ENCODE measurements at places on chromosomes 5 and 9. TPM values are rescaled to one million over a fixed set of nuclear protein-coding genes. Genes with fewer than 3 reads are reported as not detected.

Gene SLC6A19
- total RNA-seq, result not detected

Gene SLC46A2
- total RNA-seq, result not detected

Gene WDR31
- total RNA-seq, result 2.1 TPM

Gene SPINK4
- not detected for total RNA-seq

- H3K27me3 ChIP-seq, result no peaks in the 10 kb centered on the region
- no peak overlapping the region for H3K27ac ChIP-seq
- no peaks in the 10 kb centered on the region for H3K4me1 ChIP-seq
- H3K4me3 ChIP-seq, result no peak overlapping the region
Observed at GRCh38 chr5:134127376-134127861, 12.9 kb downstream of the TCF7 start.

- no peaks in the 10 kb centered on the region for H3K27me3 ChIP-seq
- no peak overlapping the region for H3K4me3 ChIP-seq
- no peaks in the 10 kb centered on the region for H3K36me3 ChIP-seq
- DNase-seq, result no peak
- H3K27ac ChIP-seq, result no peak overlapping the region
Observed at GRCh38 chr5:154010660-154011059, 28.1 kb downstream of the FAM114A2 start.

DNA sequence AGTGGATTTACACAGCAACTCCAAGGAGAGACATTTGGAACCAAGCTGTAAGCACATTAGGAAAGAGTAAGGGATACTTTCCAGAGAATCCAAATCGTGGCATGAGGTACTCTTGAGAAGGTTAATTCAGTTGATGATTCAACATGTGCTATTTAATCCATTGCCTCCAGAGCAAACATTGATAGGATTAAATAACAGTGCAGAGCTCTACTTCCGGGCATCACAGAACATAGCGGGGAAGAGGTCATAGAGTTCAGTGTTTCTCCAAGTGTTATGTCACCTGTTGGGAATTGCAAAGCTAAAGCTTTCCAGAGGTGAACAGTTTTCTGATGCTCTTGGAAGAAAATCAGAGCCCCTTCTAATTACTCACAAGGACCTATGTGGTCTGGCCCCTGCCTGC, 127.5 kb downstream of the PPP2R2B start:
- no peak for DNase-seq
- H3K27me3 ChIP-seq, result no peaks in the 10 kb centered on the region
- H3K27ac ChIP-seq, result no peak overlapping the region
- H3K4me3 ChIP-seq, result no peak overlapping the region
- no peaks in the 10 kb centered on the region for H3K4me1 ChIP-seq

GRCh38 chr5:142024771-142025304, 12.0 kb upstream of the GNPDA1 start:
- DNase-seq, result peak; percentile 95
- H3K4me1 ChIP-seq, result no peaks in the 10 kb centered on the region
- H3K36me3 ChIP-seq, result no peaks in the 10 kb centered on the region
- H3K4me3 ChIP-seq, result peak overlapping the region; percentile 34
- no peaks in the 10 kb centered on the region for H3K27me3 ChIP-seq

- no peak overlapping the region for H3K27ac ChIP-seq
- H3K27me3 ChIP-seq, result peaks cover 2% of the 10 kb centered on the region
- peak; percentile 69 for DNase-seq
Observed at GRCh38 chr5:94945656-94946055, 327.2 kb downstream of the SLF1 start.

DNA sequence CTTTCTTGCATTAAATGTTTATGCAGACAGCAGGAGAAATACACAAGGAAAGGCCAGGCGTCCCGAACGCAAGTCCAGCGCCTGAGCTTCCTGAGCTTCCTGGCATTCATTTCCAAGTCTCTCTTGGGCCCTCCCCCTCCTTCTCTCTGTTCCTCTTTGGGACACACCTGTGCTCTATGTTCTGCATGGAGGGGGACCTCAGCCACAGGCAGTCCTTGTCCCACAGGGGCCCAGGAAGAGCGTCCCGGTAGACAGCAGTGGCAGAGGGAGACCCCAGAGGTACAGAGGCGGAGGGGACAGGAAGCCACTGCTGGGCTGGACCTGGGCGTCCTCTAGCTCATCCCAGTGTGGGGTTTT, 221.3 kb downstream of the C9orf50 start:
- no peaks in the 10 kb centered on the region for H3K36me3 ChIP-seq
- H3K27me3 ChIP-seq, result no peaks in the 10 kb centered on the region
- H3K27ac ChIP-seq, result no peak overlapping the region
- peak; percentile 38 for DNase-seq
- no peak overlapping the region for H3K4me3 ChIP-seq
- H3K4me1 ChIP-seq, result no peaks in the 10 kb centered on the region

- H3K4me1 ChIP-seq, result no peaks in the 10 kb centered on the region
- no peak overlapping the region for H3K4me3 ChIP-seq
- no peak for DNase-seq
- H3K27ac ChIP-seq, result no peak overlapping the region
- no peaks in the 10 kb centered on the region for H3K27me3 ChIP-seq
Observed at GRCh38 chr5:125480911-125481310, 734.5 kb upstream of the ZNF608 start.

DNA sequence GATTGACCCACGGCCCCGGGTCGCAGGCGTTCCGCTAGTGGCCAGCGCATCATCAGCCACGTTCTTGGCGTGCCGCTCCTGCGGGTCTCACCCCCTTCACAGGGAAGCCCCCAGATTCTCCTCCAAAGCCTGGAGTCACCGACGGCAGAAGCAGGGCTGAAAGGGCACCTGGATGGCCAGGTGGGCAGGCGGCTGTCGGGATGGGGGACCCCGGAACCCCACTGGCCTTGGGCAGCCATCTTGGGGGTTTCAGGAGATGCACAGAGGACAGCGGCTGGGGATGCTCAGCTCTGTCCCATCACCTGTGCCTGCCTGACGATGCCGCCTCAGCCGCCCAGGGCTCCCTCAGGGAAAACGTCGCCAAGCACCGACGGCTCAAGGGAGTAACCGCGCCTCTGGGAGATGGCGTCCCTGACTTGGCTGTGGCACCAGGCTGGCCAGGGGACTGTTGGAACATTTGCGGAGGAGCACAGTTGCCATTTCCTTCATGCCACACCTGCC, 14.1 kb upstream of the SLC9A3 start:
- DNase-seq, result peak; percentile 28
- no peaks in the 10 kb centered on the region for H3K36me3 ChIP-seq
- H3K27me3 ChIP-seq, result no peaks in the 10 kb centered on the region
- no peak overlapping the region for H3K27ac ChIP-seq
- no peak overlapping the region for H3K4me3 ChIP-seq

DNA sequence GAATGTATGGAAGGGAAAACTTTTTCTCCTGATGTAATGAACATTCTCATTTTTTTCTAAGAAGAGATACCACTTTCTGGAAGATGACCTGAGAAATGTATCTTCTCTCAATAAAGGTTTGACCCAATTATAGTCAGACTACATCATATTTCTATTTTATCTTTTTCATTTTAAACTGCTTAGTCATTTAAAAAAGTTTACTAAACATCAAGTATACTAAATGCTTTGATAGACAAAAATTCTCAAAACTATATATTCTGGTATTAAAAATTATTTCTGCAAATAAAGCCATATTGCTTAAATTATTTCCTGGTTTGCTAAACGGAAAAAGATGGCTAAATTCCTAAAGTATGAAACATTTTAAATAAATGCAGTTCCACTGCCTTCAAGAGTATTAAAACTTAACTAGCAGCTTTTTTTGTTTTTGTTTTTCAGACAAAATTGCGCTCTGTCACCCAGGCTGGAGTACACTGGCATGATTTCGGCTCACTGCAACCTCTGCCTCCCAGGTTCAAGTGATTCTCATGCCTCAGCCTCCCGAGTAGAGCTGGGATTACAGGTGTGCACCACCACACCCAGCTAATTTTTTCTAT, 37.1 kb downstream of the FBXW11 start:
- no peaks in the 10 kb centered on the region for H3K4me1 ChIP-seq
- no peaks in the 10 kb centered on the region for H3K27me3 ChIP-seq
- H3K27ac ChIP-seq, result no peak overlapping the region
- no peak overlapping the region for H3K4me3 ChIP-seq
